ENCODE measurements at places on chromosomes 7 and 10.

DNA sequence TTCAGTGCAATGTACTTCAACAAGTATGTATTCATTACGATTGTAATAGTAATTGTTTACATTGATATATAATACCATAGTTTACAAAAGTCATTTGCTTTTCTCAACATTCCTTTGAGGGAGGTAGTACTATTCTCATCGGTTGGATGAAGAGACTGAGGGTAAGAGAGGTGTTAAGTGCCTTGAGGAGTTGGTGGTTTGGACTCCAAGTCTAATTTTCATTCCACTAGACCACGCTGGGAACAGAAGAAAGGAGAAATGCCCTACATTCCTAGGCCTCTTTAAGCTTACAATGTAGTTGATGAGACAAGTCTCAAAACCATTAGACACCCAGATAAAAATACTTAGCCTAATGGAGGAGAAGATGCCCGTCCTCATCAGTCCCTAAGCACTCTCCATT, 28.6 kb downstream of the CDK1 start:
- no peak for DNase-seq

- DNase-seq = no peak
Observed at GRCh38 chr7:39468808-39469374, 97.3 kb upstream of the YAE1 start.

DNA sequence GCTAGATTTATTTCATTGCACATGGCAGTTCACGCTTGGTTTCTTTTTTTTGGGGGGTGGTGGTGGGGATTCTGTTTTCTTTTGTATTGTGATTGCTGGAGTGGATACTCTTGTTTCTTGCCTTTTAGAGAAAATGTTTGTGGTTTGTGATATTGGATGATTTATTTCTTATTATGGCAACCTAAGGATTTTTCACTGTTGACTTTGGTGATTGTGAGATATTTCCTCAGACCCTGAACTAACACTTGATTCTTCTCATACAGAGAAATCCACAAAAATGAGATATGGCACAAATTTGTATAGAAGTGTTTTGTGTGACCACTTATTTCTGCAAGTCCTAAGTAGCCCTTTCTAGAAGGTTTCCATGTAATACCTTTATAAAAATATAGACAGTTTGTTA, 871.1 kb downstream of the LRMDA start:
- no peak for DNase-seq

DNA sequence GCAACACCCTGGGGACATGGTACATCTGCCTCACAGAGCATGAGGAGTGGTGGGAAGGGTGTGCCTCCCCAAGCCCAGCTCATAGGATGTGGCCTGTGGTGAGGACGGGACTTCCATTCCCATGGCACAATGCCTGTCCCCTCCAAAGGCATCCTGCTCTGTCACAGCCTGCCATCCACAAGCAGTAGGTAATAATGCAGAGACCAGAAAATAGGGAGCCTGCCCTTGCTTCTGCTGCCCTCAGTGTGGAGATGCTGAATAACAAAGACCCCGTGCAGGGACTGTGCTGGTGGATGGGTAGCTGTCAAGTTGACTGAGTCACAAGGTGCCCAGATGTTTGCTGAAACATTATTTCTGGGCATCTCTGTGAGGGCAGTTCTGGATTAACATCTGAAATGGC, 199.9 kb upstream of the GRB10 start:
- DNase-seq = no peak

- DNase-seq = no peak
Observed at GRCh38 chr7:142537760-142538159, 211.5 kb upstream of the PRSS1 start.
